ENCODE measurements at places on chromosomes 11 and 22.
A peak's percentile ranks its signal among the peaks of the same experiment; 100 is the strongest.

DNA sequence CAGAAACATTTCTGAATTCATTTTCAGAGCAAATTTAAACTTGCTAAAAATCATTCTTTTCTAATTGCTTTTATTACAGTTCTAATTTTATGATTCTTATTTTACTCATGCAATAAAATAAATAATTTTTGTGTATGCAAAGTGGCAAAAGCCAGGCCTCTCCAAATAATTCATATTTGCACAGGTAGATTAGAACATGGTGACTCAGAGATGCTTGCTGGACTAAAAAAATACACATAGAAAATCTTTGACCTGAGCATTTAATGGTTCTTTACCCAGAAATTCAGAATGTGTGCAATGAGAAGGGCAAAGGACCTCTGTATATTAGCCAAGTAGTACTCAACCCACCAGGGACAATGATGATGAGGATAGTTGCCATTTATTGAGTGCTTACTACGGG lies 15.3 kb downstream of the MAP6 start:
- no peak for DNase-seq

GRCh38 chr22:36977947-36978660 lies 41.1 kb downstream of the TST start:
- peak; percentile 90 for DNase-seq

- no peak for DNase-seq
Measured at GRCh38 chr22:28992565-28993356, 68.9 kb downstream of the C22orf31 start.

DNA sequence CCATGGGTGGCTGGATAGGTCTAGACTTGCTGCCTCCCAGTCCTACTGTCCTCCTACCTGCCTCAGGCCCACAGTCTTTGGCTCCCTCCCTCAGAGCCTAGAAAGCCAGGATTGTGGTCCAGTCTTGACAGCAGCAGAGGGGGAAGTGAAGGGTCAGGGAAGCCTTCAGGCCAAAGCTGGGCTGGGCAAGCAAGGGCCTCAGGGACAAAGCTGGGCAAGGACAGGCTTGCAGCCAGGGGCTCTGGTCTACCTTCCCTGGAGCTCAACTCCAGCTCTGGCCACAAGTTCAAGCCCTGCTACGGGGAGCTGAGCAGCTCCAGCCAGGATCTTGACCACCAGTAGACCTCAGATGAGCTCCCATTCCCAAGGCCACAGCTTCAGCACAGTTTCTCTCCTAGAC lies 14.9 kb downstream of the LMO1 start:
- DNase-seq, result no peak

DNA sequence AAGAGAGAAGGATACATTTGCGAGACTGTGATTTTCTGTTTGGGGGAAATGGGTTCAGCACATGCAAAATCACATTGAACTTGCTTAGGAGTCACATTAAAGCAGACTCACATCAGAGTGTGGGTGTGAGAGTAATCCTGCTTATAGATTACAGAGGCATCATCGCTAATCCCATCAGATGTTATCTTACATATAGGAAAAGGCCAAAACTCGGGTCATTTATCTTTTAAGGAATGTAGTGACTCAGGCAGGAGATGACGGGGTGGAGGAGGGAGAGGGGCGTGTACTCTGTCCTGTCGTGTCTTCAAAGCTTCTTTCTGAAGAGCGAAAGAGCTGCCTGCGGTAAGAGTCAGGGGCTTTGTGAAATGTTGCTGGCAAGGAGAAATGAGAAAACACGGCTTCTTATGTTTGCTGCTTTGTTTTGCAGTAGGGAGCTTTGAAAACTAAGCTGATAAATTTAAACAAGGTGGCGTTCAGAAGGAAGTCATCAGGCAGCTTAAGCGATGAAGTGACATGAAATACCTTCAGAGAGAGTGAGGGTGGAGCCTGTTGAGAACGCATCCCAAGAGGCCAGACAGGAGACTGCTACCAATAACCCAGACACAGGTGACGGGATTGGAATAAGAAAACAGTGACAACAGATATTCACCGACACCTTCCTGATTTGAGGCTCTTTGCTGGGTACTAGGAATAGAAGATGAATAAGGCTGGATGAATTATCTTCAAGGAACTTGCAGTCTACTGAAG lies 2.2 kb upstream of the C11orf16 start:
- no peak for DNase-seq

- peak; percentile 21 for DNase-seq
Measured at GRCh38 chr11:6402061-6402470, 11.8 kb downstream of the SMPD1 start.

- no peak for DNase-seq
Measured at GRCh38 chr11:45961751-45962240, 39.3 kb downstream of the LARGE2 start.

- DNase-seq, result no peak
Measured at GRCh38 chr11:12414611-12415010, 37.2 kb downstream of the PARVA start.

DNA sequence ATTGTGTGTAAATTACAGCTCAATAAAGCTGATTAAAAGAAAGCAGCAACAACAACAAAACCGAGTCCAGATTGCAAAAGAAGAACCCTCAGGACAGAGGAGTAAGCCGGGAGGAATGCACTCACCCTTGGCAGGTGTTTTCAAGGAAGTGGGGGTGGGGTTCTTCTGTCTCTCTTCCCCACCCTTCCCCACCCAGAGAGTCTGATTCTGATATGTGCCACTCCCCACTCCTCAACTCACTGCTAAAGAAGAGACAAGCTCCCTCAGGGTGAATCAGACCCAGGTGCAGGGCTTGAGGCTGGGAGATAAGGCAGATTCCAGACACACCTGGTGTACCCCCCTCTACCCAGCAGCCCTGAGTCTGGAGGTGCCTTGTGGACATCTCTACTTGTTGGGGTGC lies 38.4 kb upstream of the PHF21A start:
- DNase-seq, result no peak

DNA sequence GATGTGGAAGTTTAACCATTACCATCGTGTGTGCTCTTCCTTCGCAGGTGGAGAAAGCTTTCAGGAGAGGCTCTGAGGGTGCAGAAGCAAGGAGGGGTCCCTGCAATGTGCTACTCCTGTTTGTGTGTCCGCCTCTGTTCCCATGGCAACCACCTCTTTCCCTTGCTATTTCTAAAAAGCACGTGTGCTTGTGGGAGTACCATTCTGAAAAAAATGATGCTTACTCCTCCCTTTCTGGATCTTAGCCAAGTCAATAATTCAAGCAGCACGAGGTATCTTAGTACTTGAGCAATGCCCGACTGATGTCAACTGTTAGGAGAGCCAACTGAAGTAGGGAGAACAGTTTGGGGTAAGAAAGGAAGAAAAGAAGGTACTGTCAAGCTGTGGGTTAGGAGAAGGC lies 628.7 kb downstream of the NTM start:
- DNase-seq, result no peak

DNA sequence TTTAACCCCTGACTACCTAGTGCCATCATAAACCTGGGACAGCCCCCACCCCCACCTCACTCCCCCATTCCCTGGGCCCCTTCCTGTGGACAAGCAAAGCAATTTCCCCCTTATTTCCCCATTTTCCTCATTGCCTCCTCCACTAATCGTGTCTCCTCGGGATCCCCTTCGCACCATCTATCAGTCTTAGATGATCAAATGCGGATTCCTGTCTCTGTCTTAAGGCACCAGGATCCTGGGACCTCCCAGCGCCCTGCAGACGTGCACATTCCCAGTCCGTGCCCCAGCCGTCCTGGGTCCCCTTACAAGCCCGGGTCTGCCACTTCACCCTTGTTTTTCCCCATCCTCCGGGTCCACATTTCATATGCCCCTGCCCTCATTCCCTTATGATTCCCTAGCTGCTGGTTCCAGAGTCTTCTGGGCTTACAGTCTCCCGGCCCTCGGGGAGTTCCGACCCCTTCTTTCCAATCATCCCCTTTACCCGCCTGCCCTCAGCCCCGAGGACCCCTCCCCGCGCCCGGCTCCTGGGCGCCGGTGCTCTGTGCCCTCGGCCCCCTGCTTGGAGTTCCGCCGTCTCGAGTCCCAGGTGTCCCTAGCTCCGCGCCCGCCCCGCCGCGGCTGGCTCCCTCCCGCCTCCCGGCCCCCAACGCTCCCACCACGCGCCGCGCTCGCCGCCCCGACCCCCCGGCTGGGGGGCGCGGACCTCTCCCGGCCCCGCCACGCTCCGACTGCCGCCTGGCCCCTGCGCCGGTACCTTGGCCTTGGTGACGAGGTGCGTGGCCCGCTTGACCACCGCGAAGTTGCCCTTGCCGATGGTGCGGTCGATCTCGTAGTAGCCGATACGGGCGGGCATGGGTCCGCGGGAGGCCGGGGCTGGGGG lies 599 bp downstream of the SIK3 start:
- peak; percentile 17 for DNase-seq

DNA sequence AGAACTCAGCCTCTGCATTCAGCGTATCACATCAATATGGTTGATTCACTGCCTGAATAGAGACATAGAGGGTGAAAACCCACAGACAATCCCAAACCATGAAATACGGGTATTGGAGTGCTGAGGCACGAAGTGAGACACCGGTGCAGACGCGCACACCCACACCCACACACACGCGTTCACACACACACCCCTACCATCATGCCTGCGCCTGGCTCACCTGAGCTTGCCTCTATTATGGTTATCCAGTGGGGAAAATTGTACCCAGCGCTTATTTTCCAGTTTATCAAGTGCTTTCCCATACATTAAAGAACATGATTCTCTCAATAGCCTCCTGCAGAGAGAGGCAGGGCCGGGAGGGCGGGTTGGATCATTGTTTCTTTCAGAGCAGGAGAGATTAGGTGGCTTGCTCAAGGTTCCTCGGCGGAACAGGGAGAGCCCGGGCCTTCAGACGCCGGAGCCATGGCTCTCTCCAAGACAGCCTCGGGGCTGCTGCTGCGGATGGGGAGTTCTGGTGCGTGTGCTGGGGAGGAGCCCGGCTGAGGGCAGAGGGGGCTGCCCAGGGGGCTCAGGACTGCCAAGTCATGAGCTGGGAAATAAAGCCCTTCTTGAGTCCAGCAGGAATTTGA lies 78.9 kb upstream of the THY1 start:
- DNase-seq, result no peak

GRCh38 chr11:108984523-108984922 lies 319.7 kb downstream of the DDX10 start:
- DNase-seq, result no peak

- DNase-seq, result no peak
Measured at GRCh38 chr11:111913031-111913861, 712 bp downstream of the HSPB2 start.

DNA sequence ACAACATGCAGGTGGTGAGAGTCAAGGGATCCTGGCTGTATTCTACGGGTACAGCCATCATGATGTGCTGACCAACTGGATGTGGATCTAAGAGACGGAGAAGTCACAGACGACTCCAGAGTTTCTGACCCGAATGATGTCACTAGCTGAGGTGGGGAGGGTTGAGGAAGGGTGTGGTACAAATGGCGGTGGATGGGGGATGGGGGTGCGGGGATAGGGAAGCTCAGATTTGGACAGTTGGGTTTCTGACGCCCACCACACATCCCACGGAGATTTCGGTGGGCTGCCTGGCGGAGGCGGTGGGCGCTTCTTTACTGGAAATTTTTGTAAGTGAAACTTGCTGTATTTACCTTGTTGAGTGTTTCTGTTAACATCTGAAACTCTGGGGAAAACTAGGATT lies 126.7 kb downstream of the OSBP2 start:
- no peak for DNase-seq

DNA sequence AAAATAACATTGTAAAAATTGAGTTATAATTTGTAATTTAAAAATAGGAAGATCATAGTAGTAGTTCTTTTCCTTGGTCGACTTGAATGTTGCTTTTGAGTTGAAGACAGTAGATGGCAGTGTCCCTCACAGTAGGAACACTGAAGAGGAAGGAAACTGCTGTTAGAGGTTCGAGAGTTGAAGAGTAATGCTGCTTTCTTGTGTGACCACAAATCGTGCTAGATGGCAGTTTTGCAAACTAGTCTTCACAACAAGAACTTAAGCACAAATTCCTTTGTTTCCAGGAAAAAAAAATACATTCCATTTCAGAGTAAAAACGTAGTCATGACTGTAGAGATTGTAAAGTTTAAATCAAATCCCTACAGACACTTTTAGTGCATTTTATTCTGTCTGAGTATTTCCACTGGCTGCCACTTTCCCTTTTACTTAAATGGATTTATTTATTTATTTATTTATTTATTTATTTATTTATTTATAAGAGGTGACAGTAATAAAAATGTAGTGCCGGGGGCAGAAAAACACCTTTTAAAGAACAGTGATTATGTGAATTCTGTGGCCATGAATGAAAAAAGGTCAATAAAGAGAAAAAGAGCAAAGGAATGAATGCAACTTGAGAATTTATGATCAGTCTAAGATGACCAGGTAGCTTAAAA lies 54.6 kb downstream of the SPECC1L start:
- DNase-seq, result no peak

DNA sequence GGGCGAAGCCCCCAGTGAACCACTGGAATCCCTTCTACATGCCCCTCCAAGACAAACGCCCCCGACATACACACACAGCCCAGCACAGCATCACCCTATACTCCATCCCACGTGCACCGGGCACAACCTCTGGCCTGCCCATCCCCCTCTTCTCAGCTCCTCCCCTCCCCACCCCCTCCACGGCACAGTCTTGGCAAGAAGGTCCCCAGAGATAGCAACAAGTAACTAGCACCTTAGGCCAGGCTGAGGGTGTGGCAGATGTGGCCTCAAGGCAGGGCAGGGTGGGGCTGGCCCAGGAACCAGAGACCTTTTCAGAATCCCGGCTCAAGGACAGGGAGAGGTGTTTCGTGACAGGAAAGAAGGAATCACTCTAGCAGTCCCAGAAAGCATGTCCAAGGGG lies 54.3 kb downstream of the CYTH4 start:
- DNase-seq, result no peak

DNA sequence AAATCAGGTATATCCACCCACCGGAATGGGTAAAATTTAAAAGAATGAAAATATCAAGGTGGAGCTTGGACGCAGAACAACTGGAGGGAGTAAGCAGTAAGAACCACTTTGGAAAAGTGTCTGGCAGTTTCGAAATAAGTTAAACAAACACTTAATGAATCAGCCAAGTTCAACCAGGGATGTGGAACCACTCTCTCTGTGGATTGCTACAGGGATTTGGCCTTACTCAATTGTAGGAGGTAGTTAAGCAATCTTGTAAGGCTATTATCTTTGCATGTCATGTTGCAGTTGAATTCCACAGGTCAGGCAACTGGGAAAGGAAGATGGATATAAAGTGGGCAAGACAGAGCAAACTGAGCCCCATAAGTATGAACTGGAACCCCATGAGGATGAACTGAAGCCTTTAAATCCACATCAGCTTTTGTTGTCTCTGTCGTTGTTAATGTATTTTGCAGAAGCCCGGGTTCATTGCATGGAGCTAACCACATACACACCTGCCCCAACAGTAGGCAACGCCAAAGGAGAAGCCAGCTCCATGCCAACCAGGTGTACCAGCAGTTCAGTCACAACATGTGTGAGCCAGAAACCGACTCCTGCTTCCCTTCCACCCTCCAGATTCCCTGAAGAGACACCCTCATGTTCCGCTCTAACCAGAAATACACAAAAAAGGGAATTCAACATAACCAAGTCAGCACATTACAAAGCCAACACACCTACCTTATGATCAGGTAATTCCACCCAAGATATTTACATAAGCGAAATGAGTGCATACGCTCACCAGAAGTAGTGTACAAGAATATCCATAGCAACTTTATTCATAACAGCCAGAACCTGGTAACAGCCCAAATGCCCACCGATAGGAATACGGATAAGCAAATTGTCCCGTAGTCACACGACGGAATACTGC lies 8.0 kb upstream of the SLC43A3 start:
- no peak for DNase-seq

- DNase-seq, result no peak
Measured at GRCh38 chr11:86497310-86497709, 122.6 kb downstream of the CCDC81 start.

GRCh38 chr11:12001186-12001585 lies 7.2 kb downstream of the DKK3 start:
- DNase-seq, result no peak

Data from activated gamma-delta T cell treated with Interleukin-2 at 50 U/mL for 16 hours (primary cell).